Left renal cortex interstitium (tissue), 4 donors: ENCODE measurements at places on chromosomes 16 and 17. TPM values are rescaled to one million over a fixed set of nuclear protein-coding genes. Genes with fewer than 3 reads are reported as not detected.

- DNase-seq = no peak
Measured at GRCh38 chr16:29714972-29715371, 30.8 kb downstream of the C16orf54 start.

Gene MMD
- 23.3 TPM for polyA plus RNA-seq

DNA sequence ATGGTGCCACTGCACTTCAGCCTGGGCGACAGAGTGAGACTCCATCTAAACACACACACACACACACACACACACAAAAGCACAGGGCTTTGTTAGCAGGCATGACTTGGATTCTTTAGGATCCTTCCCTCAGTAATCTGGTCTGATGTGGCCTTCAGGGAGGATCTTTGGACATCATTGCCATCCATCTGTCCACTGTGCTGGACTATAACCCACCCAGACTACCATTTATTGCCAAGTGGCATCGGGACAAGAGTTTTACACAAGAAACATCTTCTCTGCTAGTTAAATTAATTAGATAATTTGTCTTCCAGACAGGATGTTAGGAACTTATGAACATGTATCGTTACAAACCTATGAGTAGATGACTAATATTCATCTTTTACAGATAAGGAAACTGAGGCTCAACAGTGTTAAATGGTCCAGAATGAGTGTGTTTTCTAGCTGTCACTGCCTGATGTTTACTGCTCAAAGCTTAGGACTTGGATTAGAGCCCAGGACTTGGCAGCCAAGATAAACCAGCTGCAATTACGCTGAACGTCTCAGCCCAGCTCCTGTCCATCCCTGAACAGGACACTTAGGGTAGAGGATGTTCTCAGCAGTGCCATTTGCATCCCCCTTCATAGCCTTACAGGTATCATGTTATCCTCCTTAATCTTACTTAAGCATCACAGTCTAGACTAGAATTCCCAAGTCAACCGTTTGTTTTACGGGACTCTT, 285.8 kb downstream of the WWOX start:
- DNase-seq = no peak

DNA sequence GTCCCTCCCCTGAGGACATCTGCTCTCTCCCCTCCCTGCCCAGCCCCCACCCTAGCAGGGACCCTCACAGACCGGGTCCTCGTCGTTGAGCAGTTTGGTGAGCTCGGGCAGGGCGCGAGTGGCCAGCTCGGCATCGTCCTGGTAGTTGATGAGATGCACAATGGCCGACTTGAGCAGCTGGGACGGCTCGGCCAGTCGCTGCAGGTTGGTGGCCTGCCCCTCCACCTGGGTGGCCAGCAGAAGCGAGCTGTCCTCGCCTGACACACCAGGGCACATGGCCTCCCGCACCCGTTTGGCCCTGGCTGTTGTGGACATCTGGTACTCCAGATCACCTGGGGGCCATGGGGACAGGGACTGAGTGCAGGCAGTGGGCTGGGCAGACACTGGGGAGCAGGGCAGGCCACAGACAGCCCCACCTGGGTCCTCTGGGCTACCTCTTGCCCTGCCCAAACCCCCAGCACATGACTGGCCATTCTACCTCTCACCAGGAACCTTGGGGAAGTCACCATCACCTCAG, 17.1 kb downstream of the JUP start:
- DNase-seq = no peak

Gene GRAPL
- polyA plus RNA-seq = 7.5 TPM

GRCh38 chr17:73952082-73952479, 251.4 kb upstream of the RPL38 start:
- no peak for DNase-seq

- DNase-seq = no peak
Measured at GRCh38 chr17:7632492-7632894, 2.6 kb downstream of the SHBG start.

GRCh38 chr17:68682903-68683302, 81.7 kb upstream of the FAM20A start:
- no peak for DNase-seq

GRCh38 chr17:57562184-57562698, 182.9 kb downstream of the CCDC182 start:
- DNase-seq = no peak

- no peak for DNase-seq
Measured at GRCh38 chr16:57409065-57409464, 4.5 kb downstream of the CCL17 start.

- DNase-seq = no peak
Measured at GRCh38 chr16:5622234-5622884, 524.8 kb upstream of the EEF2KMT start.

DNA sequence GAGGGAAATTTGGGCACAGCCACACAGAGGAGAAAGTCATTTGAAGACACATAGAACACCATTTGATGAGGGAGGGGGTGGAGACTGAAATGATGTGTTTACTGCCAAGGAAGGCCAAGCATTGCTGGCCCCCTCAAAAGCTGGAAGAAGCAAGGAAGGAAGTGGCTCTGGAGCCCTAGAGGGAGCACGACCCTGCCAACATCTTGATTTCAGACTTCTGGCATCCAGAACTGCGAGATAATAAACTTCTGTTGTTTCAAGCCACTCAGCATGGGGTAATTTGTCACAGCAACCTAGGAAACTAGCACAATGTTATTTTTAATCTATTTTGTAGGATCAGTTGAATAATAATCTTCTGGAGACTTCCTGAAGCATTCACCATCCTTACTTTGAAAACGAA, 314.8 kb upstream of the GOT2 start:
- DNase-seq = no peak

- DNase-seq = no peak
Measured at GRCh38 chr17:3729881-3730280, 6.2 kb downstream of the HASPIN start.

GRCh38 chr17:1592751-1593629, 30.4 kb upstream of the PITPNA start:
- DNase-seq = no peak

Gene CLEC18A
- polyA plus RNA-seq = 65.9 TPM
